Activated CD4-positive, alpha-beta T cell treated with anti-CD3 and anti-CD28 coated beads for 24 hours (primary cell): ENCODE measurements at places on chromosomes 3 and 15.

GRCh38 chr3:101829874-101830273 lies 19.4 kb upstream of the NFKBIZ start:
- no peak for DNase-seq

DNA sequence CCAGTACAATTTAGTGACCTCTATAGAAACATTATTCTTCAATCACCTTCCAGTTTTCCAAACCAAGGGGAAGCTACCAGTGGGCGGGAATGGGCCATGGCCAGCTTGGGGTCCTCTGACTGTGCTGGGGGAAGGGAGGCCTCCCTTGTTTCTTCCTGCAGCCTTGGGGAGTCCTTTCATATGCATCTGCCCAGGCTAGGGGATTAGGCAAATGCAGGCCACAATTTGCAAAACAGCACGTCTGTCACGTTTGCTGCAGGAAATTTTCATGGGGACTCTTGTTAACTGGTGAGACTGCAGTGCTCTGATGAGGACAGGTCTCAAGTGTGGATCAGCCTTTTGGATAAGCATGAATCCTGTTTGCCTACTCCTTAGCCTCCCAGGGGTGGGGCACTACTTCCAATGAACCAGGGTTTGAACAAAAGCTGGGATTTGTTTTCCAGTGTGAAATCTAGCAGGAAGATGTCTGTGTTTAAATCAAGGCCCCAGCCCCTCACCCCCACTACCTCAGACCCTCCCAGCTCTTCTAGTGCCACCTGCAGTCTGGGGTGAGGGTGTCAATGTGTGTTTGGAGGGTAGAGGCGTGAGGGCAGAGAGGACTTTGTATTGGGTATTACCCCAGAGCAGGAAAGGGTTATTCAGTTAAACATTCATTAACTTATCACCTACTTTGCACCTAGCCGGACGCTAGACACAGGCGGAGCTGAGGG lies 219.9 kb downstream of the OPA1 start:
- no peak for DNase-seq

DNA sequence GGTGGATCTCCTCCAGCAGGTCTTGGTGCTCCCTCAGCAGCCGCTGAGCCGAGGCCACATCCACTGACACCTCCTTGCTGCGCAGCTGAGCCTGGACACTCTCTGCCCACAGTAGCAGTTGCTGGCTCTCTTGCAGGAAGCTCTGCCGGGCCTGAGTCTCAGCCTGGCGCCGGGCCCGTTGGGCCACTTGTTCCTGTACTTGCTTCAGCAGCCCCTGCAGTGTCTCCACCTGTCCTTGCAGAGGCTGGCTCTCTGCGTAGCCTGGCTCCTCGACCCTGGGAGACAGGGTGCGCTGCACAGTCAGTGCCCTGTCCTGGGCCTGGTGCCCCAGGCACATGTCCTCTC lies 15.5 kb downstream of the SPTBN5 start:
- no peak for DNase-seq

DNA sequence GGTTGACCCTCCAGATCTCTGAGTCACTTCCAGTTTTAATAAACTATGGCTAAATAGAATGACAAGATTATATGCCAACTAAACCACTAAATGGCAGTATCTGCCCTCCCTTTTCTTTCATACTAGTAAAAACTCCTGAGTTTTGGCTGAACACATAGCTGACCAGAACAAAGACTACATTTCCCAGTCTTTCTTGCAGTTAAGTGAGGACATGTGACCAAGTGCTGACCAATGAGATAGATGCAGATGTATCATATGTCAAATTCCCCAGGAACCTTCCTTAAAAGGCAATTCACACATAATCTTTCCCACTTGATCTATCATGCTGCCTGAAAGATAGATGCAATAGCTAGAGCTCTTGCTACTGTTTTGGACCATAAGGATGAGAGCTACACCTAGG lies 191.3 kb downstream of the SHOX2 start:
- no peak for DNase-seq
